ENCODE measurements at places on chromosomes 5 and 9. TPM values are rescaled to one million over a fixed set of nuclear protein-coding genes. Genes with fewer than 3 reads are reported as not detected.

DNA sequence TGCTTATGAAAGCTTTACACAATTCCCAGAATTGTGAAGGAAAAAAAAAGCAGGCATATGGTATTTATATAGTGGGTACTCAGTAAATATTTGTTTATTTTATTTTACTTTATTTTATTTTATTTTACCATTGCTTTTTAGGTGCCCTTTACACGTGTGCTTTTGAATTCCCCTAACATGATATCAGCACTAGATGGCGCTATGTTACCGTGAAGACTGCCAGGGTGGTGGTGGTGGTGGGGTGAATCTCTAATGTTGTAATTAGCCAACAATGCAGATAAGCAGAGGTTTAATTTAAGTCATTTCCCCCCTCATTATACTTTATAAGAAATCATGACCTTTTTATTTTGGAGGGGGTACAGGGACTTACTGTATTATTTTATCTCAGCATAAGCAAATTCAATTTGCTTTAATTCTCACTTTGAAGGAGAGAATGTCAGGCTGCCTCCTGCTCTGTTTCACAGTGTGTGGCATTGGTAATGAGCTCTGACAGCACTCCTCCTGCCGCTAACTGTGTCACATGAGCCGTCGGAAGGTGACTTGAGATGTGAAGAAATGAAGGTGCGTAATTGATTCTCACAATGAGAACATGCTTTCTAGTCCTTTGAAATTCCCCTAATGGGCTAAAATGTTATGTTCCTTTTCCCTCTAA, 165.6 kb downstream of the YTHDC2 start:
- no peak for DNase-seq

- no peak for DNase-seq
These were observed 153.4 kb downstream of the CEP120 start for GRCh38 chr5:123269851-123270250.

DNA sequence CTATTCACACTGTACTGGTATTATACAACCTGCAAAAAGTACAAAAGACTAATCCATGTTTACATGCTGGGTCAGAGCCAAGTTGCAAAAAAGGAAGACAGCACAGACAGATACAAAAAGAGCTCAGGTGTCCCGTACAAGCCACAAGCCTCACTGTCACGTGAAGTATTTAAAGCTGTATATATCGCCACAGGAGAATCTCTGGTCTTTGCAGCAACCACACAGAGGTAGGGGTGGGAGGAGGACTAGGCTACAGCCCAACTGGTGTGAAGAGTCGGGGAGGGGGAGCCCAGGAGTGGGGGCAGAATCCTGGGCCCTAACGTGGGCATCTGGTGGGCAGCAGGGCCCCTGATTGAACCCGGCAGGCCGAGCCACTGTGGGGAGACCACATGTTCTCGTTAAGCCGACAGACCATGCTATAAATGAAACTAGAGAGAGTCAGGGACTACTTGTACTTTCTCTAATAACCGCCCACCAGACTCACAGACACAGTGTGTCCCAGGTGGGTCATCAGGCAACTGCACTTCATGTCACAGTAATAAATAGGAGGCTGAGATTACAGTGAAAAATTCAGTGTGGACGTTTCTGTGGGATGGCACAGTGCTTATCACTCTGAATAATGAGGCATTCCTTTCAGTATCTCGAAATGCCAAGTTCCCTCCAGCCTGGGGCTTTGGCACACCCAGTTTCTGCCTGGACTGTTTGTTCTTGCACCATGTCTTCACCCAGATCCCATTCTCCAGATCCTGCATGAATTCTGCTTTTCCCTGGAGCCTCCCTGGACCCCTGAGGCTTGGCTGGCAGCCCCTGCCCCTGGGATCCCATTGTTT, 79.3 kb upstream of the SH3PXD2B start:
- DNase-seq: peak; percentile 10

- no peak for DNase-seq
These were observed 26.1 kb downstream of the NCBP1 start for GRCh38 chr9:97659771-97660170.

DNA sequence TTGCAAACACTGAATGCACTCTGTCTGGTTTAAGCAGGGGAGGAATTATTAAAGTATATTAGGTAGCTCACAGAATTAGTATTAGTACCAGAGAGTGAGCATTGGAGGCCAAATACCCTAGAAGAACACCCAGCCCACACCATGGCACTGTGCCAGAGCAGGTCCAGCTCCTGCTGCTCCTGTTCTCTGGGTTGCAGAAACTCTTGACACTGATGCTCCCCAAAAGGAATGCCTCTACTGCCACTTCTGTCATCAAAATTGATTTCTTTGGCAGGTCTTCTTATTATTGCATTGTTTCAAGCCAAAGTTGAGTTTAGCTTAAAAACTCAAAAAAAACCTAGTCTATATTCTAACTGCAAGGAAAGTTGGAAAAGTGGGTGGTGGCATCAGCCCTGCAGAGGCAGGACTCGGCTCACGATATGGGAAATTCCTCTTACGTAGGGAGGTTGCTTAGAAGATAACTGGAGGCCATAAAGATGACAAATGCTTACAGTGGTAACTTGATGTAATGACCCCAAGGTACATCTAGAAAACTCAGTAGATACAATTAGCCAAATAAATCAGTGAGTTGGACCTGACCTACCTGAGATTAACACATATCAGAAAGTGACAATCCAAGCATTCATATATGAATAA, 123.4 kb downstream of the CD180 start:
- no peak for DNase-seq

- DNase-seq: no peak
These were observed 47.6 kb downstream of the JAKMIP2 start for GRCh38 chr5:147734894-147735293.

DNA sequence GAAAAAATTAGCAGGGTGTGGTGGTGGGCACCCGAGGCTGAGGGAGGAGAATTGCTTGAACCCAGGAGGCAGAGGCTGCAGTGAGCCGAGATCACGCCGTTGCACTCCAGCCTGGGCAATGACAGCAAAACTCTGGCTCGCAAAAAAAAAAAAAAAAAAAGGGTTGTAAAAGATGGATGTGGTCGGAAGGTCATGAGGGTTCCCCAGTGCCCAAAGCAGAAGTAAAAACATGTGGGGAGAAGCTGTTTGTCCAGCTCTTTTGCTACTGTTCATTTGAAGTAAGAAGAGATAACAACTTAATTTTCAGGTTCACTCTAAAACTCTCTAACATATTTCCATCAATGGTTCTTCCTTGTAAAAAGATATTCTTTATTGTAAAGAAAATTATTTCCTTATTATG, 57.1 kb upstream of the GOLPH3 start:
- DNase-seq: no peak

DNA sequence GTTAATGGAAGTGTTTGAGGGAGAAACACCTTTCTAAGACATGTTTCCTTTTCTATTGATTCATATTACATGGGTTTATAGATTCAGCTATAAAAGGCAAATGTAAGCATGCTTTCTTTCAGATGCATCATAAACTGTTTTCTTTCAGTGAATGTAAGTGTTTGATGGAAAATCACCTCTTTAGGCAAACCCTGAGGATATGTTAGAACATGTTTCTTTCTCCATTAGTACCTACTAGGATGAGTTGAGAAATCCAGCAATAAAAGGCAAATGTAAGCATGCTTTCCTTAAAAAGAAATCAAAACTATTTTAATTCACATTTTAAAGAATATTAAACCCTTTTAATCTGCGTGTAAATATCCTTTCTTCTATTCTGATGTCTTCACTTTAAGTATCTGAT, 31.6 kb downstream of the FNIP1 start:
- no peak for DNase-seq

GRCh38 chr5:177472460-177473442, 683 bp downstream of the DBN1 start:
- no peak for DNase-seq

DNA sequence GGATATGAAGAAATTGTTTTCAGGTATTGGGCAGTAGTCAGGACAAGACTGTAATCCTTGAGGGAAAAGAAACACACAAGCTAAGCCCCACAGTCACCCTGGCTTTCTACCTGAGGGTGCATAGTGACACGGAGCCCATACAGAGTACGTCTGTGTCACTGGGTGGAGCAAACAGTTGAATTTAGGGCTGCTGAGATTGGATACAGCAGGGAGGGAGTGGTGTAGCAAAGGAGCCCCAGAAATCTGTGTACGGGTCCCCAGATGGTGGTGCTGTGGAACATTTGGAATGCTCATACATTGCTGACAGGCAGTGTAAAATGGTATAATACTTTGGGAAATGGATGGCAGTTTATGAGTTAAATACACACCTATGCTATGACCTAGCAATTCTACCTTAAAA, 5.1 kb downstream of the TRMT10B start:
- no peak for DNase-seq

DNA sequence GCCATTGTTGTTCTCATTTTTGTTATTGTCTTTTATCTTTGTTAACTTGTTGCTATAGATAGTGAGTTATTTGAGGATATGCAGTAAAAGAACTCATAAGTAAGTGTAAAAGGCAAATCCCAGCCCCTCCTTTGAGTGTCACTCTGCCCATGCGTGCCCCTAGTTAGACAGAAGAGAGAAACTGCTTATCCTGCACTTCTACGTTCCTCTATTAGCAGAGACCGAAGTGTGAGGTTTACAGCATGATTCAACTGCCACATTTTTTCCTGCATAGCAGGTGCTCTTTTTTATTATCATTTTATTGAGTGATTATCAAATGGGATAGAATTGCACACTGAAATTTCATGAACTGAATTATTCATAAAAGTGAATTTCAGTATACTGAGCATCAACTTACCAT, 12.0 kb upstream of the DNAH5 start:
- DNase-seq: no peak

- DNase-seq: peak; percentile 58
These were observed 165.0 kb upstream of the ZNF462 start for GRCh38 chr9:106697750-106698502.

DNA sequence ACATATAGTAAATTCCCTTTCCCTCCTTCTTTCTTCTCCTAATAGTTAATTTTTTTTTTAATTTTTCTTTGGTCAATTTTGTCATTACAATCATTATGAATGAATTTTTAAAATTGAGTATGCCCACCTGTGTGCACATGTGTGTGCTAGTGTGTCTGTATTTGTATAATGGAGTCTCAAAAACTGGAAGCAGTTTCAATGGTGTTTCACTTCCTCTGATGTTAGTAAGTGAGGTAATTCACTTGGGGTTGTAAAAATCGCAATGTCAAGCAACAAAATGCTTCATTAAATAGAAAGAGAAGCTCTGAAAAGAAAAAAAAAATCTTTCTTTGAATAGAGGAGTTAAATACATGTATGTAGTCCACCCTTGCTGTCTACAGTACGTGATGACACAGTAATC, 1467.6 kb upstream of the NUDT12 start:
- no peak for DNase-seq

DNA sequence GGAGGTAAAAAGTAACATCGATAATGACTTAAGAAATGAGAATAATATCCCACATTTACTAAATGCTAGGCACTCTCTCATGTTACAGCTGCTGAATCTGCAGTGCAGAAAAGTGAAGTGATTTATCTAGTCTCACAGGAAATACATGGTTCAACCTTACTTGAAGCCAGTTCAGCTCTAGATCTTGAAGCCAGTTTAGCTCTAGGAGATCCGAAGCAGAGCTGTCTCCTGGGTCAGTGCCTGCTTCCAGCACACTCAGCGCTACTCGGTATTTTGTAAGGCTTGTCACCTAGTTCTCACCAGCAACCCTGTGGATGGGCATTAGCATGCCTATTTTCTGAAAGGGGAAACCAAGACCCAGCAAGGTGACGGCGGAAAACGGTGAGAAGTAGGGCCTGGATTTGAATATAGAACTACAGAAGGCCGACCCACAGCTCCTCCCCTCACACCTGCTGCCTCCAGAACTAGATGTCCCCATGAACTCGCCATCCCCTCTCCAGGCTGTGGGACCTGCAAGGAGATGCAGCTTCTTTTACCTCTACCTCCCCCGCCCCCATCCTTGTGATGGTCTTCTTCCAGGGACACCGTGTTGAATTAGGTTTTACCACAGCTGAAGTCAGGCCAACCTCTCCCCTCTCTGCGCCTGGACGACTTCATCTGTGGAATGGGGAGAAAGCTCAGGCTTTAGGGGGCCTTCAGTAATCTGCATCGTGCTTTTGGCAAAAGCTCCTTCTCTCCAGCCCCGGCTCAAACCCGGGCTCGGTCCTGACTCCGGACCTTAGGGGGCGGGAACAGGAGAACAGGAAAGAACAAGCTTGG, 4.4 kb upstream of the MSX2 start:
- DNase-seq: no peak

DNA sequence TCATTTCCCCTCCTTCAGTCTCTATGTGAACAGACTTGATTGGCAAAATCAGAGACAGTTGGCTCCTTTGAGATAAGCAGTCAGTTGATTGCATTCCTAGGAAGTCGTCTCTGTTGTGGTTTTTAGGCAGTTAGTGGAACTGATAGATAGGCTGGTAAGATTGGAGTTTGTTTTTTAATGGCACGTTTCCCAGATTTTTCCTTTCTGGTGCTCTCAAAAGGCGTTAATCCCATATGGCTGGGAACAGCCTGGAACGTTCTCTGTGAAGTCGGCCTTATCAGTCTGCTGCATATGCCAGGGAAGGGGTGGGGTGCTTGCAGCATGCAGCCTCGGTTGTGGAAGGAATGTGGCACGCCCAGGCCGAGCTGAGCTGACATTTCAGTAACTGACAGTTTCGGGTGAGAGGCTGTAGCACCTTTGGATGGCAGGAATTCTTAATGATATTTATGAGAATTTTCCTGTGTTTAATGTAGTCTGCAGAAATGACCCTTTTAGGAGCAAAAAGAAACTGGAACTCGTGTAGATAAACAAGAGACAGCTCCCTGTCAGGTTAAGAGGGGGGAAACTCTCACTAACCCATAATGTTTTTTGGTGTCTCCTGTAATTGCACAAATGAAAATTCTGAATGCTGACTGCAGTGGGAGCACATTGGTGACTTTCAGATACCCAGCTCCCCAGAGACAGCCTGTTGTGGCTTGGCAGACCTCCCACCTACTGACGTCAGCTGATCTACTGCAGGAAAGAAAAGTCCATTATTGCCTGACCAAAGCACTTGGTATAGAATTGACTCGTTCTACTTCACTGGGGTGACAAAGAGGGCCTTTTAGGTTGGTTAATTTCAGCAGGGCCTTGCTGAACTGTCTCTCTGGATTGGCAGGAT, 6.3 kb downstream of the SPTAN1 start:
- DNase-seq: peak; percentile 83

DNA sequence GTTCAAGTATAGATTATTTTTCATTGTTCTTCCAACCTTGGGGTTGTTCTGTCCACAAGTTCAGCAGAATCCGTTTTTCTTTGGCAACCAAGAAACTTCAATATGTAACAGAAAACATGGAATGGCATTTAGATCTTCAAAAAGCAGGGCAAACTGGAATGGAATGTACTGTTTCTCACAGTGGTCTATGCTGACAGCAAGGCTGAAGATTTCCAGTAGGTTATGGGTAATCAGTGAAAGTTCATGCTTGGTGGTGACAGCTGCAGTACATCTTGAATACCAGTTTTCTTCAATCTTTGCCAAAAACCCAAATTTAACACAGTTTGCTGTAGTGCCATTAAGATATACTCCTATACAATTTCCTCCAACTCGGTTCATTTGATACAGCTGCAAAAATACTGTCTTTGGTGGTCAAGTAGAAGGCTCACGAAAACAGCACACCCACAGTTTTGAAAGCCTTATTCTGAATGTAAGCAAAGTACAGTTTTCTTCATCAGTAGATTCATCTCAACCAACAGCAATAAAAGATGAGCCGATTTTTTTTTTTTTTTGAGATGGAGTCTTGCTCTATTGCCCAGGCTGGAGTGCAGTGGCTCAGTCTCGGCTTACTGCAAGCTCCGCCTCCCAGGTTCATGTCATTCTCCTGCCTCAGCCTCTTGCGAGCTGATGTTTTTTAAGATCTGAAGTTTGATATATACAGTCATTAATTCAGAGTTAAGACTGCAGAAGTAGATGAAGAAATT, 4.9 kb downstream of the TRIM52 start:
- no peak for DNase-seq

DPP7 gene
- 199 TPM for total RNA-seq

LEAP2 gene
- total RNA-seq: 42.4 TPM

GFPT2 gene
- 9.4 TPM for total RNA-seq
